ENCODE measurements at places on chromosomes 7 and 10. TPM values are rescaled to one million over a fixed set of nuclear protein-coding genes. Genes with fewer than 3 reads are reported as not detected.
A peak's percentile ranks its signal among the peaks of the same experiment; 100 is the strongest.

DNA sequence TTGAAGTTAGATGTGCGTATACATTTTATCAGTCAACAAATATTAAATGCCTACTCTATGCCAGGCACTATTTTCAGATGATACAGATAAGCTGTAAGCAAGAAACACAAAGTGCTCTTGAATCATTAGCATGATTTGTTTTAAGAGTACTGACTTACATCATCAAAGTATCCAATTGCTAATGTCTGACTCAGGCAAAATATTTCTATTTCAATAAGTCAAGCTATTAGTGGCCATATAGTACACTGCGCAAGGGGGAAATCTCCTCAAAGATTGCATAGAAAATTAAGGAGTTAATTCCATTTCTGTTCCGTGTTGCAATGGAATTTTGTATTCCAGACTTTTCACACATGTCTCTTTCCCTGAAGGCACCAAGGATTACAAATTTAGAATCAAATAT is 46.1 kb upstream of the DNAJC1 start:
- no peak for DNase-seq

DNA sequence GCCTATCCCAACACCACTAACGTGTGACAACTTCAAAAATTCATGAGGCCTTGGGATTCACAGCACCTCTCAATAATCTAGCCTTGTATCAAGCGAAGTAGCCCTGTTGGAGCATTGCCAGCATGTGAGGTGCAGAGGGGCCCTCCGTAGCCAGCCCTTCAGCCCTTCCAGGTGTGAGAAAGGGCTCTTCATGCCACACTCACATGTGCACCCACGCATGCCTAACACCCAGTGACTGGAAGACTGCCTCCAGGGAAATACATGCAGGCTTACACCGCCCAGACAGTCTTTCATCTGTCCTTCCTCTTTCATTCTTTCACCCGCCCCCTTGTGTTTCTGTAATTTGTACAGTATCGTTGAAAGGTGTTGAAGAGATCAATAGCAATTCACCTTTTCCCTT is 26.1 kb downstream of the LRRC4 start:
- DNase-seq: no peak

- DNase-seq: no peak
Observed at GRCh38 chr10:13784067-13784466, 197.3 kb downstream of the PRPF18 start.

DNA sequence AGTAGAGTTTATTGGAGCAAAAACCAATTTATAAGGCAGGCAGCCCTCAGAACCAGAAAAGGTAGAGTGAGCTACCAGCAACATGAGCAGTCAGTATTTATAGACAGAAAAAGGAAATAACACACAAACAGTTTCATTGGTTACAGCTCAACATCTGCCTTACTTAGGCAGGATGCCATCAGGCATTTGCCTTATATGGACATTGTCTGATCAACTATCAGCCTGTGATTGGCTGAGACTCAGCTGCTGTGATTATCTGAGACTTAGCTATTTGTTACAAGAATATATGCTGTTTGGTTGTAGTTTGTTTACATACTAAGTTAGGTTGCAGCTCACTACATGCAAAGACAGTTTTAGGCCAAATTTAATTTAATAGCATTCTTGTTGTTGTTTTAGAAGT is 60.4 kb upstream of the CDK1 start:
- no peak for DNase-seq

DNA sequence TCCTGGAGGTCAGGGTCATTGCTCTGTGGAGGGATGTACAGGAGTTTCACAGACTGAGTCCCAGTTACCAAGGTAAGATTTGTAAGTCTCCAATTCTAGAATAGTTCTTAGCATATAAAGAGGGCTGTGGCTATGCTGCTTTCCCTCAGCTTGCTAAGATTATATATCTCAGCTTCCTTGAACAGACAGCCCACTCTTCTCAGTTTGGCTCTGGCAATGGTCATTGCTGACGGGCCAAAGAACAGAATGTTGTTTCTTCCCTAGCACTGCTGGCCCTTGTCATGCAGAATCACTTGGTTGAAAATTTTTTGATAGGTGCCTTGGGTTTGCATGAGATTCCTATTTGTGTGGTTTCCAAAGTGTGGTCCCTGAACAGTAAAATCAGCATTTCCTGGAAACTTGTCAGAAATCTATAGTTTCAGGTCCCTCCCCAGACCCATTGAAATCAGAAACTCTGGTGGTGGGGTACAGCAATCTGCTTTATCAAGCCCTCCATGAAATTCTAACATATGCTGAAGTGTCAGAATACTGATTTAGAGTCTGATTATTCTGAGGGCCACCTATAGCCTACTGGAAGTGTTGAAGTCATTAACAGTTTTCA is 38.2 kb downstream of the NRBF2 start:
- DNase-seq: no peak

DNA sequence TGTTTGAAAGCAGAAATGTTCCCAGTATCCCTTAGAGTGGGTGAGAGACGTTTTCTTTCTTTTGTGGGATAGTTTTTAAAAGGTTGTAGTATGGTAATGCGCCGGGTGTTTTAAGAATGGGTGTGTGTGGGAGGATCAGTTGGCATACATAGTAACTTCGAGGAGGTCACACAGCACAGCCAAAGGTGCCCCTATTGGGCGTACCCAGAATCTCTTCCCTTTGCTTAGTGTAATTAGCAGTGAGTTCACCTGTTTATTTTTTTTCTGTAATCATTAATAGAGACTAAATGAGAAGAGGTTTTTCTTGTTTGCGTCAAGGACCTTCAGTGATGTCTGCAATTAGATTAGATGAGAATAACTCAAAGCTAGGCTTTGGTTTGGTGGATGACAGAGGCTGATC is 1.5 kb downstream of the PLEKHA8 start:
- peak; percentile 18 for DNase-seq

DNA sequence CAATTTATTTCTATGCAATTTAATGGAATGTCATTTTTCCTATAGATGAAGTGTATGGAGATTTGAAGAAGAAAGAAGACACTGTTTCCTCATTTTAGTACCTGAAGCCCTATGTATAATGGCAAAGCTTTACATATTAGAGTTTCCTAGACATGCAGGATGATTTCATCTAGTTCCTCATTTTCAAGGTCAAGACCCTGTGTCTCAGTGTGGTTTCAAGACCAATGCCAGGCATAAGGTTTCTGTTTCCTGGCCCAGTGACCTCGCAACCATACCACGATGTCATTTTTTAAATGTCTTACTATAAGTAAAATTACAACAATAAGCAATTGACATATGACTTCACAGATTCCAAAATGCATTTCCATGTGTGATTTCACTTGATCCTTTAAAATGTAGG is 336.5 kb upstream of the PRKCQ start:
- no peak for DNase-seq

DNA sequence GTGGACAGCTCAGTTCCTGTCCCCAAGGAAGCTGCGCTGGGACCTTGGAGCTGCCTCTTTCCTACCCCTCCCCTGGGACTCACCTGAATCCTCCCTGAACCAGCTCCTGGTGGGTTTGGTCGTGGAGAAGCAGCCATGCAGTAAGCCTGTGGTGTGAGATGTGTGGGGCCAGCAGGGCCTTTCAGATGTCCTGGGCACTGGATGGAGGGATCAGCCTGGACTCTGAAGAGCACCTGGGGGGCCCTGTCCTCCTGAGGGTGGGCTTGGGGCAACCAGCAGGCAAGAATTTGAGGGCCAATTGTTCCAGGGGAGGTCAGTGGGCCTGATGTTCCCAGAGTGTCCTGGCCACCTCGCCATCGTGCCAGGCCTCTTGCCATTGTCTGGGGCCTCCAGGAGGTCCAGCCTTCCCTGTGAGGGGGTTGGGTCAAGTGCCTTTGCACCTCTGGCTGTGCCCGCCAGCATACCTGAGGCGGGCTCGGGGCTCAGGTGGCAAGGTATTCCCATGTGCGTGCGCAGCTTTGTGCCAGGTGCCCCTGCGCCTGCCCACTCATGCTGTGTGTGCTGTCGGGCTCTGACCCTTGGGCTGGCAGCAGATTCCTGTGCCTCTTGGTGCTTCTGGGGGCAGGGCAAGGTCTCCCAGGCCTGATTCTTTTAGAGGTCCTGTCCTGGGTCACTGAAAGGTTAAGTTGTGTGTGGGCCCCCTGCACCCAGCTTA is 7.3 kb downstream of the TRIM8 start:
- DNase-seq: no peak

The AGR2 gene
- total RNA-seq: not detected

The MCM10 gene
- total RNA-seq: 0.08 TPM

The TDRD1 gene
- total RNA-seq: 0.08 TPM

The CFAP69 gene
- not detected for total RNA-seq

The PLAC9 gene
- total RNA-seq: not detected

The SLC13A1 gene
- total RNA-seq: not detected
